ENCODE measurements at places on chromosomes 11 and 22.
A peak's percentile ranks its signal among the peaks of the same experiment; 100 is the strongest.

DNA sequence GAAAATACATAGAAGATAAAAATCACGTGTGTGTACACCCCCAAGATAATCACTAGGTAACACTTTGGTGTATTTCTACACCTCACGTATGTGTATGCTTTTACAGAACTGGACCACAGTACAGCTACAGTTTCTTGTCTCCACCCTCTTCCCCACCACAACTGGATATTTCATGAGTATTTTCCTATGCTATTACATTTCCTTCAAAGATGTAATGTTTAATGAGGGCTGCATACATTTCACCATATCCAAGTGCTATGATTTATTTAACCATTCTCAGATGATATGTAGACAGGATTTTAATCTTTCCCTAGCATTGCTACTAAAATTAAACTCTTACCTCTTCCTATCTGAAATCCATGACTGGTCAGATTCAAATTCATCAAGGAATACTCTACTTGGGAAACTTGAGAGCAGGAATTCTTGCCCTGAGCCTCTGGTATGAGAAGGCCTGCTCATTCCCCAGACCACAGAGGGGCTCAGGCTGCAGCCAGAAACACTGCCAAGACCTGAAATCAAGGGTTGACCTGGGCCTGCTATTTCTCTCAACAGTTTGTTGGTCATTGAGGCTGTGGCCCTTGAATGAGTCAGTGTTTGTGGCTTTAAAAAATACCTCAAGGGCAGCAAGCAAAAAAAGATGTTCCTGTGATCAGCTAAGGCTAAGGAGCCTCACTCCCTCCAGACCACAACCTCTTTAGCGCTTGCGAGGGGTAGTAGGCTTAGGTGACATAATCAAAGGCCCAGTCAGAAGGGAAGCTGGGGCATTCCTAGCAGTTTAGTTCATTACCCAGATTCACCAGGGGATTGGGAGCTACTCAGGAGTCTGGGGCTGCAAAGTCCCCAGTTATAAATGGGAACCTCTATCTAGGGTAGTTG lies 55.5 kb downstream of the ABTB2 start:
- DNase-seq: peak; percentile 87

GRCh38 chr11:60362241-60362640 lies 16.1 kb upstream of the MS4A7 start:
- DNase-seq: no peak

GRCh38 chr11:102807921-102808320 lies 10.0 kb upstream of the MMP1 start:
- DNase-seq: no peak

GRCh38 chr11:69278091-69278867 lies 15.7 kb upstream of the MYEOV start:
- DNase-seq: no peak

DNA sequence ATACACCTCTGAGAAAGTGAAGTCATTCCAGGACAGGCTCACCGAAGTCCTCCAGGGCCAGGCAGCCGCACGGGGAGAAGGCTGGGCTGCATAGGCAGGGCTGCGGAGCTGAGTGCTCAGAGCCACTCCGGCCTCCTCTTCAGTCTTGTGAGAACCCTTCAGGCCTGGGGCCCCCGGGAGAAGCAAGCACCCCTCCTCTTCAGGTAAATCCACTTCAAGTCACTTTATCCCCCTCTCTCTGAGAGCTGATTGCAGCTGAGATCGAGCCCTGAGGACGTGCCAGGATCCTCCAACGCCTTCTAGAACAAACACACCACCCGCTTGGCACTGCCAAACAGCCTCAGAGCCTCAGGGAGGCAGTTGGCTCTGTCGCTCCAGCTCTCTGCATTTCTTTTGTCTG lies 1526.3 kb downstream of the BRD1 start:
- DNase-seq: no peak

DNA sequence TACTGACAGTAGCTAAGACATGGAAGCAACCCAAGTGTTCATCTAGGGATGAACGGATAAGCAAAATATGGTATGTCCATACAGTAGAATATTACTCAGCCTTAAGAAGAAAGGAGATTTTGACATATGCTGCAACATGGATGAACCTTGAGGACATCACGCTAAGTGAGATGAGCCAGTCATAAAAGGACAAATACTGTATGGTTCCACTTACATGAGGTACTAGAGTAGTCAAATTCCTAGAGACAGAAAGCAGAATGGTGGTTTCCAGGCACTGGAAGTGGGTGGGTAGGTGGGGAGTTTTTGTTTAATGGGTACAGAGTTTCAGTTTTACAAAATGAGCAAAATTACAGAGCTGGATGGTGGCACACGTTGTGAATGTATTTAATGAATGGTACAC lies 18.1 kb downstream of the CHST1 start:
- no peak for DNase-seq

DNA sequence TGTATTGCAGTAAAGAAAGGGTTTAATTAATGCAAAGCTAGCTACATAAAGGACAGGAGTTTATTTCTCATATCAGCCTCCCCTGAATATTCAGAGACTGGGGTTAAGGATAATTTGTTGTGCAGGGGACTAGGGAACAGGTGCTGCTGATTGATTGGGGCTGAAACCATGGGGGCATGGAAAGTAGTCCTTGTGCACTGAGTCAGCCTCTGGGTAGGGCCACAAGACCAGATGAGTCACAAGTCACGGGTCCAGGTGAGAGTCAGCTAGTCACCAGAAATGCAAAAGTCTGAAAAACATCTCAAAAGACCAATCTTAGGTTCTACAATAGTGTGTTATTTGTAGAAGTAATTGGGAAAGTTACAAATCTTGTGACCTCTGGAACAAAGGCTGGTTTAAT lies 32.9 kb upstream of the SYT13 start:
- no peak for DNase-seq

DNA sequence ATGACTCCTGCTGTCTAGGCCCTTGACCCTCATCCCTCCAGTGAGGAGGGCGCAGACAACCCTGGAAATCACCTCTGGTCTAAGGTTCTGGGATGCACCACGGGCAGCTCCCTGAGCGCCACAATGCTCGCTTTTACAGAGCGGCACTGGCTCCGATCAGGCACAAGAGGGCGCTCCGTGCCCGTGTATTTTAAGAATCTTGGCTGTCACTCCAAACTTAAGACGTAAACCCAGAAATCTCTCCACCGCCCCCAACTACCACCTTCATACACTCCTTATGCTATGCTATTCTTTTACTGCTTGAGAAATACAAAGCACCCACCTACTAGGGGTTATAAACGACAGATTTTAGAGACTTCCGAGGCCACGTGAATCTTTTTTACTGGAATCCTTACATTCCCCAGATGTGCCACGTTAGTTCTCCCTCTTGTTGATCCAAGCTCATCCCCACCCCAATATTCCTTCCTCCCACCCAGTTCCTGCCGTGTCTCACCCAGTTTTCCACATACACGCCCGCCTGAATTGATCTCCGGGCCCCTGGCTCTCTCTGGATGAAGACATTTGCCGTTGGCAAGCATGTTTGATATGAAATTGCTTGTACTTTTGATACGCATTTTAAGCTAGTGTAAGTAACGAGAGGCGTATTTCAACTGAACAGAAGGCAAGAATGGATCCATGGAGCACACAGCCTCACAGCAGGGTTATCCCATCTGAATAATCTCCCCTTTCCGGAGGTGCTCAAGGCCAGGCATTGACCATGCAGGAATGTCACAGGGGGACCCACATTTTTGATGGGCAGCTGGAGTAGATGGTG lies 453.5 kb downstream of the OPCML start:
- DNase-seq: no peak
